ENCODE measurements at places on chromosomes 13 and 19.

- DNase-seq, result peak; percentile 12
Observed at GRCh38 chr13:69287050-69287698, 820.5 kb upstream of the ATXN8OS start.

GRCh38 chr19:7516878-7517277 lies 975 bp downstream of the ZNF358 start:
- DNase-seq, result no peak

- DNase-seq, result no peak
Observed at GRCh38 chr19:49491804-49492572, 4.2 kb upstream of the RPS11 start.

DNA sequence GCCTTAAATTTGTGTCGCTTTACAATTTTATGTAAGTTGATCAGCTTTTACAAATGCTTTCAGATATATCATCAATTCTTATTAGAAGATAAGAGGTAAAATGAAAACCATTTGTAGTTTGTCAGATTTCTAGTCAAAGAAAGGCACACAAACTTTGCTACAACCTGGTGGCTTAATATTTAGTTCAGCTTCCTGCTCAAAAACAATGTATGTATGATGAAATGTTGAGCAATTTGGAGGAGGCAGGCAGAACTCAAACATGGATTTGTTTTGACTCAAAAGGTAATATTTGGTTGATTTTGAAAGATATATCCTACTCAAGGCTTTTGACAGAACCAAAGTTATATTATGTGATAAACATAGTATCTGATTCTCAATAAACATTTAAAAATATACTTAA lies 24.2 kb downstream of the NEK5 start:
- DNase-seq, result no peak

DNA sequence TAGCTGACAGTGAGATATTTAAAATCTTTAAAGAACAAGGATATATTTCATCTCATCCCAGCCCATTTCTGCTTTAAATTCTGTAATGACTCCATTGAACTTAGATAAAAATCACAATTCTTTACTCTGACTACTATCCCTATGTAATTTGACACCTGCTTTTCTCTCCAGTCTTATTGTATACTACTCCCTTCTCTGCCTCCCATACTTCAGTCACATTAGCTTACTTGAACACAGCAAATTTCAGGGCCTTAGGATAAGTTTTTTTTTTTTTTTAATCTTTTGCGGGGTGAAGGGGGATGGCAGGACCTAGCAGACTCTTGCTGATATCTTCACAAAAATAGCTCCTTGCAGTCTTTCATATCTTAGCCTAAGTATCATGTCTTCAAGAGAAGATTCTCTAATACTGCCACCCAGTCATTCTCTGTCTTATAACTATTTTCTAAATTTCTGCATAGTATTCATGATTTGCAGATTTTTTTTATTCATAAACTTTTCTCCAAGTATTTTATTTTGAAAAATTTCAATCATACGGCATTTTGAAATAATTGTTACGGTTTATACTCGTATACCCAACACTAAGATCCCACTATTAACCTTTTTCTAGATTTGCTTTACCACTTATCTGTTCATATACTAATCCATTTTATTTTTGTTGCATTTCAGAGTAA lies 151.4 kb downstream of the PCCA start:
- DNase-seq, result no peak

DNA sequence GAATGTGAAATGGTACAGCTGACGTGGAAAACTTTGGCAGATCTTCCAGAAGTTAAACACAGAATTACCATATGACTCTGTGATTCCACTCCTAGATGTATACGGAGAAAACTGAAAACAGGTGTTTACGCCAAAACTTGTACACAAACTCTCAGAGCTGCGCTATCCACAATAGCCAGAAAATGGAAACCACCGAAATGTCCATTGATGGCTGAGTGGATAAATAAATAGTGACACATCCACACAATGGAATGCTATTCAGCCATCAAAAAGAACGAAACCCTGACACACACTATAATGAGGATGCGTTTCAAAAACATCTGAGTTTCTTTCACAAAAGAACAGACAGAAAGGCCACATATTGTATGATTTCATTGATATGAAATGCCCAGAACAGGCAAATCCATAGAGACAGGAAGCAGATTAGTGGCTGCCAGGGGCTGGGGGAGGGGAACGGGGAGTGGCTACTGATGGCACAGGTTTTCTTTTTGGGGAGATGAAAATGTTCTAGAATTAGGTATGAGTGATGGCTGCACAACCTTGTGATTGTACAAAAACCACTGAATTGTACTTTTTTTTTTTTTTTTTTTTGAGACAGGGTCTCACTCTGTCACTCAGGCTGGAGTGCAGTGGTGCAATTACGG lies 33.0 kb downstream of the IL12RB1 start:
- no peak for DNase-seq

GRCh38 chr13:106917024-106917571 lies 349.2 kb upstream of the ARGLU1 start:
- DNase-seq, result no peak

DNA sequence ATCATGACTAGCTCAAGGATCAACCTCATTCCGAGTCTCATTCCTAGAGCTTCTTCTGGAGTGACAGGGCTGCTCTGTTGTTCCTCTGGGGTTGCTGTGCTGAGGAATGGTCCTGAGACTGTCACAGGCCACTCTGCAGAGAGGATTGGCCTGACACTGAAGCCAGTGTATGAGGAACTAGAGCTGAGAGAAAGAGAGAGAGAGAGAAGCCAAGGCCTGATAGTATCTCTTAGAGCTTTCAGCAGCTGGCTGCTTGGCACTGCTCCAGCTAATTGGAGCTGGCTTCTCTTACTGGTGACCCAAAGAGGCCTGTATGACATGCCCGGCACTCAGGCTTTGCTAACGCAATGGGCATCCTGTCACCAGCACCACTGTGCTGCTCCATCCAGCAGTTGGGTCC lies 73.4 kb upstream of the FLT1 start:
- DNase-seq, result no peak

- DNase-seq, result peak; percentile 70
Observed at GRCh38 chr19:5148794-5149190, 179.9 kb downstream of the KDM4B start.

- peak; percentile 95 for DNase-seq
Observed at GRCh38 chr19:38233740-38234251, 9.8 kb upstream of the DPF1 start.

DNA sequence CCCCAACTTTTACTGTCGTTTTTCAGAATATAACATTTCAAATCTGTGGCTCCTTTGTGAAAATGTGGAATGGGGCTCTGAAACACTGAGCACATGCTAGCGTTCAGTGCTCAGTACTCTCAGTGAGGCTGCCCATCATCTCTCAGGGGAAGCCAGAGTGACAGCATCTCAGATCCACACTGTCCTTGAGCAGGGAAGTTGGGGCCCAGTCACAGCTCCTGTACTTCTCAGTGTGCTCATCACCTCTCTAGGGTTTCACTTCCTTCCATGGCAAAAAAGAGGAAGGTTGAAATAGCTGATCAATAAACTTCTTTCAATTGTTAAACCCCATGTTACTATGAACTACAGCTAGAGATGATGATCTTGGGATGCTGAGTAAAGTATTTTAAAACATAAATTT lies 565.9 kb upstream of the SPRY2 start:
- no peak for DNase-seq

DNA sequence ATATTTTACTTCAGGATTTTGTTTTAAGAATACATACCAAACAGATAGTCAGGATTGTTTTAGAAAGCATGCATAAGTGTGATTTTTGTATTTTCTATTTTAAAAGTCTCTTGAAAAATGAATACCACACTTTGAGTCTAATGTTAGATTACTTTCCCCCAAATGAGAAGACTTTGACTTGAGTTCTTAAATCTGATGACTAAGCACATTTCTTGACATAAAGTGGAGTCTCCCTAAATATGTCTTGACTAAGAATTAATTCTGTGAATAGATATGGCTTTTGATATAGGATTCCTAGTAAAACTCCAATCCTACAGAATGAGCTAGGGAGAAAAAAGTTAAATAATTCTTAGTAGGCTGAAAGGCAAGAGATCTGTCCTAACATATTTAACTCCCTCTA lies 624.2 kb upstream of the SPRY2 start:
- no peak for DNase-seq

DNA sequence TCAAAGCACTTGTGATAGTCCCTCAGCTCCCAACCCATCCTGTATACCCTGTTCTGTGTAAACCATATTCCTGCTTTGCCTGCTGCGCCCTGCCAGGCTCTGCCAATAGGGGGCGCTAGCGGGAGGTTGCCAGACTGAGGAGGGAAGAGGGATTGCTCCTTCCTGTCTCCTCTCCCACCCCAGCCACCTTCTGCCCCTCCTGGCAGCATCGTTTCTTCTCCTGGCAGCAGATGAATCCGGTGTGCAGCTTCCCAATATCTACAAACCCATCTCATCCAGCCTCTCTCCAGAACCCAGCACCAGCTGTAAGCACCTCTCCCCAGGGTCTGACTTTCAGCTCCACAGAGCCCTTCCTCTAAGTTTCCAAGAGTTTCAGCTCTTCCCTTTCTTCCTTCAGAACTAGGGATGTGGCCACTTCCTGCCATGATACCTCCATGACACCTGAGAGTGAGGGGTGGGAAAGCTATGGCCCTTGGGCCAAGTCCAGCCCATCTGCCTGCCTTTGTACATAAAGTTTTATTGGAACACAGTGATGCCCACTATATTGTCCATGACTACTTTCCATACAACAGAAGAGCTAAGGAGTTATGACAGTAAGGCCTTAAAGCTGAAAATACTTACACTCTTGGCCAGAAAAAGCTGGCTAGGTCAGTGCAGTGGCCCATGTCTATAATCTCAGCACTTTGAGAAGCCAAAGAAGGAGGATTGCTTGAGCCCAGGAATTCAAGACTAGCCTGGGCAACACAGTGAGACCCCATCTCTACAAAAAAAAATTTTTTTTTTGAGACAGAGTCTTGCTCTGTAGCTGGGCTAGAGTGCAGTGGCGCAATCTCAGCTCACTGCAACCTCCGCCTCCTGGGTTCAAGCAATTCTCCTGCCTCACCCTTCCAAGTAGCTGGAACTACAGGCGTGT lies 34.5 kb upstream of the ATP1A3 start:
- DNase-seq, result no peak

GRCh38 chr13:19681517-19681916 lies 48.1 kb downstream of the MPHOSPH8 start:
- DNase-seq, result no peak

- DNase-seq, result peak; percentile 90
Observed at GRCh38 chr19:46731007-46731501, 14.1 kb upstream of the PRKD2 start.

DNA sequence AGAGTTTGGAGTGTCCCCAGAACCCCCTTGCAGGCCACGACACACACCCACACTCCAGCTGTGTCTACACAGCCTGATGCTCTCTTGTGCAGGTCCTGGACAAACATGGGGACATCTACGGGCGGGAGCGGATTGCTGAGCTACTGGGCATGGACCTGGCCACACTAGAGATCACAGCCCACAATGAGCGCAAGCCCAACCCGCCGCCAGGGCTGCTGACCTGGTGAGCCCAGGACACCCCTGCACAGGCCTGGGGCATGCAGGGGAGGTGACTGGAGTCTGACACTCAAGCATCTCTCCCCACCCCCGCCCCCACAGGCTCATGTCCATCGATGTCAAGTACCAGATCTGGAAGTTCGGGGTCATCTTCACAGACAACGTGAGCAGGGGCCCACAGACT lies 39.9 kb downstream of the MAP4K1 start:
- DNase-seq, result no peak

GRCh38 chr13:76950101-76950500 lies 1.8 kb downstream of the ACOD1 start:
- DNase-seq, result no peak

DNA sequence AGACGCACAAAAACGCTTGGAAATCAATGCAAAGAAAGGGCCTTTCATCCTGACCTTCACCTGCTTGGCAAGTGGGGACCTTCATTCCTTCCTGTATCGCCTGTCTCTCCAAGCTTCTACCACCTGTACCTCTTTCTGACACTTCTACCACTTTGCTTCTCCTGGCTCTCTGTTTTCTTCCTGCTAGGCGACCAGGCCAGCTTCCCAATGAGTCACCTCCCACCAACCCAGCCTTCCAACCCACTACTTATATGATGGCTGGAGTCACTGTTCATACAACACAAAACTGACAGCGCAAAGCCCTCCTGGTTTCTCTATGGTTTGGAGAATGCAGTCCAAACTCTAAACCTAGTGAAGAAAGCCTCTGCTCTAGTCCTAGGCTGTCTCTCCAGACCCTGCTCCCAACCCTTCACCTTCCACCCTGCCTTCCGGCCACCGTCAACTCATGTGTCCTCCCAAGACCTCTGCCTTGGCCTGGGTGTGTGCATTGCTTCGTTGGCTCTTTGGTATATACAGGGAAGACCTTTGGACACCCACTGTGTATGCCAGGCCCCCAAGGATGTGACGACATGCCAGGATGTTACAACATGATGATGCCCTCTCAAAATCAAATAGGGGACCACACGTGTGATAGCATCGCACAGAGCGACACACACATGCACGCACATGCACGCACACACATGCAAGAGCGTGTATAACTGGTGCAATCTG lies 148.5 kb downstream of the STK24 start:
- no peak for DNase-seq

- peak; percentile 89 for DNase-seq
Observed at GRCh38 chr19:3801412-3802096, 15.4 kb upstream of the MATK start.

DNA sequence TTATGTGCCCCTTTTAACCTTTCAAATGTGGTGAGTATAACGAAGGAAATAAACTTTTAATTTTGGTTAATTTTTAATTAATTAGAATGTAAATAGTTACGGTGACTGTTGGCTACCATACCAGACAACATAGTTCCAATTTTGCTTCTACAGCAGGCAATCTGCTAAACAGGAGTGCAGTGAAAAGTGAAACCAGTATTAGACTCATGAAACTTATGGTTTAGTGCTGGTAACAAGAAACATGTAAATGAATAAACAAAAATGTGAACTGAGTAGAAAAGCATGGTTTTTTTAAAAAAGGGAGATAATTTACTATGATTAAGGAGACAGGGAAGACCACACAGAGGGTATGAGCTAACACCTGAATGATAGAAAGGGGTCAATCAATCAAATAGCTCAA lies 478.4 kb downstream of the PCDH9 start:
- no peak for DNase-seq

- DNase-seq, result no peak
Observed at GRCh38 chr13:50589139-50589538, 254.4 kb downstream of the DLEU7 start.

DNA sequence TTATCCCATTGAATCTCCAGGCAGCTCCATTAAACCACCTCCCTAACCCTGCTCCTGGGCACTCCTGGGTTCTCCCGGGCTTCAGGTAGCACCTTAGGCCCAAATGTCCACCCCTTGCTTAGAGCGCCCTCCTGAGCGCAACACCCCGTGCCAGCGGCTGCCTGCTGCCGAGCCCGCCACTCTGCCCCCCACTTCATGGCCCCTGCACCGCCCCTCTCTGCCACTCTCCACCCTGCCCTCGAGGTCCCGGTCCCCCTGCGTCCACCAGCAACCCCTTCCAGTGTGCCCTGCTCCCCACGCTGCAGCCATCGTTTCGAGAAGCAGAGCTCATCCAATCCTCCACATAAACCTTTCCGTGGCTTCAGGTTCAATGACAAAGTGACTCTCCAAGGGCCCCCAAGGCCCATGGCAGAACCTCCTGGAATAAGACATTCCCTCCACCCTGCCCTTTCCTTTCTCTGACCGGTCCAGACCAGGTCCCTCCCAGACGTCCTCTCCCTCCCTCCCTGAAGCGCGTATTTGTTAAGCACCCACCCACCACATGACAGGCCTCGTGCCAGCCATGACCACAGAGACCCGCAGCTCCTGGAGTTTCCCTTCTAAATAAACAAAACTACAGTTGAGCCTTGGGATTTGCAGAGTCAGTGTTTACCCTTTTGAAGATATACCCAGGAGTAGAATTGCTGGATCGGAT lies 66.6 kb downstream of the ARHGEF18 start:
- DNase-seq, result no peak

All from spleen (tissue), 13 donors.